ENCODE measurements at places on chromosomes 3 and 15.

DNA sequence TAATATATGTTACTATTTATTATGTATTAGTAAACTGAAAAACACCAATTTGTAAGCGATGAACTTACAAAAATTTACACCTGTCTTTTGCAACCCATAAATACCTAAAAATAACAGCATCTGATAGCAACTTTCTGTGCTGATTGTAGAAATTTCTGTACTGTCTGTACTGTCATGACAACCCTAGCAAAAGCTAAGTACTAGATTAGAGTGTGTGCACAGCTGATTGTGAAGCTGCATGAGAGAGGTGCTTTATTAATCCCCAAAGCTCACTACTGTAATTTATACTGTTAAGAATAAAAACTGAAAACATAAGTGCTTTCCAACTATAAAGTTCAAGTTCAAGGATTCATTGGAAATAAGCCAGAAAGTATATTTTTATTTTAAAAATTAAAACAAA is 815 bp downstream of the BCL2A1 start:
- no peak for DNase-seq

DNA sequence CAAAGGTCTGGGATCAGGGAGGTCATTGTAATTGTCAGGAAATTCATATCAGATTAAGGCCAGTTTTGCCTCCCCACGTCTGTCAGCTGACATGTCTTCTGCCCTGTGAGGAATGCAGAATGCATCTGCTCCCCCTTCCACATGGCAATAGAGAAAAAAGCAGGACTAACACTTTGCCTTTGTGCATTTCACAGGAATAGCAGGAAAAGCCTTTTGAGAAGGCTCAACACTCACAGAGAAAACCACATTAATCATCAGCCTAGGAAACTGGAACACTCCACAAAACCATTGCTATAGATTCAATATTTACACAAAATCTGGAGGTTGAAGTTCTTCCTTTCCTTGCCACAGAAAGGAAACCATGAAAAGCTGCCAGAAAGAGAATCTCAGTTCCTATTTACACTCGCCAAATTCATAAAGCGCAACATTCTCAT is 165.2 kb upstream of the HES1 start:
- DNase-seq: no peak

DNA sequence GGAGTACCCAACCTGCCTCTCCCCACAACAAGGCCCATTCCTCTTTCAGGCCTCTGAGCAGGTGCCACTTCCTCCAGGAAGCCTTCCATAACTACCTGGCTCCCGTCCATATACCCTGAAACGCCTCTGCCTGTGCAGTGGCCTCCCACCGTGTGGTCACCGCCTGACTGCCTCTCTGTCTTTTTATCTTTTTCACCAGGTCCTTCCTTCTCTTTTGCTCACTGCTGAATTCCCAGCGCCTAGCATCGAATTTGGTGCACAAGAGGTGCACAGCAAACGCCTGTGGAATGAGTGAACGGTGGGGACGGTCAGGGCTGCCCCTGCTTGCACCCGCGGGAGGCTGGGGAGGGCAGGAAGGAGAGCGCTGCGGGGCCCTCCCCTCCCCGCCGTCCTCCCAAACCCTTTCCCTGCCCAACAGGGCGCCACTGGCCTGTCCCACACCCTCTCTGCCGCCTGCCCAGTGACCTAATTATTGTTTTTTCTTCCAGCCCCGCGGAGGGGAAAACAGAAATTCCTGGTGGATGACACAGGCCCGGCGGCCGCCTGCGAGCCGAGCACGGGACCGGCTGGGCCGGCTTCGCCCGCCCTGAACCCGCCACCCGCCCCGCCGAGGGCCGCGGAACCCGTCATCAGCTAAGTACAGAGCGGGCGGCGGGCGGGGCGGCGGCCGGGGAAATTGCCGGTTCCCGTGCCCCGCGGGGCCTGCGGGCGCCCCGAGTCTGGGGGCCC is 140.1 kb downstream of the SMAD6 start:
- DNase-seq: no peak

- no peak for DNase-seq
Observed at GRCh38 chr15:28977377-28978010, 91.7 kb downstream of the APBA2 start.

DNA sequence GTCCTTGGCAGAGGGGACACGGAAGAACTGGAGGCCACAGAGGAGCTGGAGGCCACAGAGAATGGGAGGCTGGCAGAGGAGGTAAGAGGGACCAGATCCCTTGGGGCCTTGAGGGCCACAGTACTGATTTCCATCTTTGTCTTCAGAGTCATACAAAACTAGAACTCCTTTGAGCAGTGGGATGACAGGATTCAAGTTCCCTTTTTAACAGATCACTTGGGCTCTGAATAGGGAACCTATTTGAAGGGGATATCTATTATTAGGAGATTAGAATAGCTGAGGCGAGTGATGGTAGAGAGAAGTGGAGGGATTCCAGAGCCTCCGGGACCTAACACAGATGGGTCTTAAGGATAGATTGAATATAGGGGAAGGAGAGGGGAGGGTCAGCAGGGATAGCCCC is 55.7 kb downstream of the OXNAD1 start:
- no peak for DNase-seq

- no peak for DNase-seq
Observed at GRCh38 chr3:192940129-192940528, 22.5 kb upstream of the MB21D2 start.

DNA sequence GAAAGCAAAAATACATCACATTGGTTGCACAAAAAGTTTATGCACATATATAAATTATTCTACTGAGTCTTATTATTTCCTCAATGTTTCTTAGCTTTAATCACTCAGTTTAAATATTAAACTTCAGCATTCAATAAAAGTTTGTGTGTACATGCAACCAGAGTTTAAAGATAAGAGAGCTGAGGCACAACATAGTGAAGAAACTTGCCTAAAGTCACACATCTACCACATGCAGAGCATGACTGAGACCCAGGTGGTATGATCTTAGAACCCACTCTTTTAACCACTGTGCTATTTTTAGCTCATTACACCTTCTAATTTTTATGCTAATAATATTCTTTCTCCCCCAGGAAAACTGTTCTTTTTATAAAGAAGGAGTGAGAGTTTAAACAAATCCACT is 96.1 kb upstream of the GOLIM4 start:
- no peak for DNase-seq

DNA sequence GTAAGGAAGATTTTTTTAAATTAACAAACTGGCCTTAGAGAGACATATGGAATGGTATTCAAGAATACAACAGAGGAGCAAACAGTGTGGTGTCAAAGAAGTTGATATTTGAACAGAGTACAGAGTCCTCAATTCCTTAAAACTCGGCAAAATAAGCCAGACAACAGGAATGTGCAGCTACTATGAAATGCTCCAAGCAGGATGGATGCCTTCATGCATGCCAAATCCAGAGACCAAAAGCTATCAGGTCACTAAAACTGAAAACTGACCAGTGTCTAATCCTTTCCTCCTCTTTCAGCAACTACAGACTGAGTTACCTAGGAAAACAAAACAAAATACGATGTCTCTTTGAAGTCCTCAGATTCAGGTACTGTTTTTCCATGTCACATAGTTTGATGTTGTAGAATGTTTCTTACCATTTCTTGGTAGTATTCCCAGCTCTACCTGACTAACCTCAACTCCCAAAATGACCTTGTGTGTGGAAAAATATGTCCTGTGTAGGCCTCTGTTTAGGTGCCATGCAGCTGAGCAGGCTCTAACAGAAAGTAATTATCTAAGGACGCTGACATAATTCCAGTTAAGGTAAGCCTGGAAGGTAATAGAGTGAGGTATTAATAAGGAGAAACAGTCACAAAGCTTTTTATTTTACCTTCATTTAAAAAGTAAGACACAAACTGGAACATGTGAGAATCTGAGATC is 46.9 kb downstream of the TBL1XR1 start:
- DNase-seq: no peak

GRCh38 chr3:184822654-184823053 is 10.7 kb downstream of the VPS8 start:
- no peak for DNase-seq

DNA sequence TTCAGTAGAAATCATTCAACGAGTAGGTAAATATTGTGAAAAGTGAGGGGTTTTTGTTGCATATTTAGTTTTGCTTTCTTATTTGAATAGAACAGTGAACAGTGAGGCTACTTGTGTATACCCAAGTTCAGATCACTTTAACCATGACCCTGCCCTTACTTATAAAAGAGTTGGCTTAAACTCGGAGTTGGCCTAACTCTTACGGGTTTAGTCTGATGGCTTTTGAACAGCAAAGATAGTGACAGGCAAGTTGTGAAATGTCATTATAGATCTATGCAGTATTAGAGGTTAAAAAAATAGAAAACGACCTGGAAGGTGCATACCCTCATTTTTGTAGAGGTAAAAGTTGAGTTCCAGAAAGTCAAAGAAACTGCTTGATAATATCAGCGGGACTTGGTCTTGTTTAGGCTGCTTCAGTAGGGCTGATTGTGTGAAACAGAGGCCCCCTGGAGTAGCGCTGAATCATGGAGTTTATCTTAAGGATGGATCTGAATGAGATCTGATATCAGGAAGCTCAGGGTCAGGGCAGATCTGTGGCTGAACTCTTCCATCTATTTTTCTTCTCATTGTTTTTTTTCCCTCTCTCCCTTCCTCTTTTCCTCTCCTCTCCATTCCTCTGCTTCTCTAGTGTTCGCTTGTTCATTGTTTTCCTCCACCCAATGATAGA is 359.8 kb downstream of the LPP start:
- DNase-seq: no peak

GRCh38 chr3:101828691-101829436 is 20.4 kb upstream of the NFKBIZ start:
- DNase-seq: no peak

- DNase-seq: no peak
Observed at GRCh38 chr3:55296030-55296429, 191.1 kb downstream of the WNT5A start.

- DNase-seq: no peak
Observed at GRCh38 chr3:31723701-31724100, 191.0 kb downstream of the STT3B start.

DNA sequence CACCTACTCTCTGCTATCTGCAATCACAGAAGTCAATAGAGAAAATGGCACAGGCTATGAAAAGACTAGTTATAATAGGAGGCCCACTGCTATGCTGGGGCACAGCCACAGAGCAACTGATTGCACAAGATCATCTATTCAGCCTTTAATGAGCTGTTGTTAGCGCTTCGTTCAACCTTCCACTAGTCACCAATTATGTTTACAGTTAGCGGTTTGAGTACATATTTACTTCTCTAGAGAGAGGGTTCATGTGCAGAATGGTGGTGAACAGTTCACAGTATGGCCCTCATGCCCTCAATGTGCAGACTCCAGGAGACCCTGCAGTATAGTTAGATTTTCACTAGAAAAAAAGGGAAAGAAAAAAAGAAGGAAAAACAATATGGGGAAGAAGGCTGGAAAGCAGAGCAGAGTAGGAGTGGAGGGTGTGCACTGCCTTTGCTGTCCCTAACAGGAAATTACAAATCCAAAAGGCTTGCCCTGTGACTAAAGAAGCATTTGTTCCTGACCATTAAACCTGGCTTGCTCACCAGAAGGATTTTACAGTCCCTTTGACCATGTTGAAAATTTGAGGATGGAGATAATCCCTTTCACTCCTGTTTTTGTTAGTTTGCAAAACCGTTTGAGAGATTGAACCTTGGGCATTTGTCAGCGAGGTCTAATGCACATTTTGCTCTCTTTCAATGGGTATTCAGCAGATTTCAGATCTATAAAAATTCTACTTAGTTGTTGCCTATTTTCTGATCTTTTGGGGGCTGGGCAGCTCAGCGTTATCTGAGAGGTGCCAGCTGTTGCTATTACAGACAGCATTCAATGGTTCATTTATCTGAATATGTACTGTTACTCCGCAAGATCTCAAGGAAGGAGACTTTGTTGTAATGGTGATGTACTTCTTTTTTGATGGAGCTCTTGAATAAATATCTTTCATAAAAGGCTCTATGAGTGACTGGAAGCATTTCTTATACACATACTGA is 296.1 kb downstream of the LSAMP start:
- no peak for DNase-seq

DNA sequence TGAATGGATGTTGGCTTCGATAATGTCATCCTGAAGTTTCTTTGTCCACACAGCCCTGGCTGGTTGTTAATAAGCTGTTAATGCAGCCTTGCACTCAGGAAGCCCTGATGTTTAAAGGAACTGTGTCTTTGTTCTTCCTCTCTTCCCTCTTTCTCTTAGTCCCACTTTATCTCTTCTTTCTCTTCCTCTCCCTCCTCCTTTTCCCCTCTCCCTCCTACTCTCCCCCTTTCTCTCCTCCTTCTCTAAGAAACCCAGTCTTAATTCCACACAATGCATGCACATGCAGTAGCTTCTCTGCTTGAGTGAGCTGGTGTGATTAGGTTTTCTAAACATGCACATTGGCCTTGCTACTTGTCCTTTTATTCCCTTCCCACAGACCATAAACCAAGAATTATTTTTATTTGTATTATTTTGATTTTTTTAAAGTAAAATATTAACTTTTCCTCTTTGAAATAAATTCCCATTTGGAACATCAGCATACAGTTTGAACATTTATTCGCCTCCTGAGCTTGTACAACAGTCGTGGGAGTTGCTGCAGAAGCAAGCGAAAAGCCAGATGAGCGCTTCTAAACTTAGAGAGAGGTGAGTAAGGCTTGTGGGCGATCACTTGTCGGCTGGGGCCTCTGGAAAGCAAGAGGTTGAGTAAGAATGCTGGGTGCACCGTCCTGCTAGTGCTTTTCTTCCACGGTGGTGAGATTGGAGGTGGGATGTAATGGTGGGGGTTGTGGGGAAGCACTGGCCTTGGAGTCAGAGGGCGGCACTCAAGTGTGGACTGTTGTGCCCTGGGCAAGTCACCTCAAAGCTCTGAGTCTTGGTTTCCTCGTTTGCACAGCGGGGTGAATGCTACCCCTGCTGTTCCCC is 7.2 kb downstream of the GHRL start:
- no peak for DNase-seq

DNA sequence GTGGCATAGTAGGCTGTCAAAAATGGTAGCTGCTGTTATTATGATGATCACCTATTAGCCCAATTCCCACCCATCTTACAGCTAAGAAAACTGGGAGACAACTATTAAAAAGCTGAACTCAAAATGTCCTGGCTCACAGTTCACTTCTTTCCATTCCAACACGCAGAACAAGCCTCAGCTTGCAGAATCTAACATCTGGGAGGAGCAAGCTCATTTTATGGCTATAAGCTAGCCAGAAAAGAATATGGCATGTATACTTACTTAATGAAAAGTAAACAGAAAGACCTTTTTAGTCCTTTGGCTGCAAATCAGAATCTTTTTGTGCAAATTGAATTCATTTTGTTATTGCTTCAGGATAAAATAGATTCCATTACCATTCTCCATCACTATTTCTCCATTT is 34.8 kb upstream of the CFAP20DC start:
- DNase-seq: no peak

Measured in activated CD8-positive, alpha-beta memory T cell treated with anti-CD3 and anti-CD28 coated beads for 1 hour (primary cell).